T-helper 2 cell (primary cell): ENCODE measurements at places on chromosomes 5 and 9.

- DNase-seq, result no peak
Measured at GRCh38 chr5:135116160-135116561, 82.1 kb upstream of the PITX1 start.

DNA sequence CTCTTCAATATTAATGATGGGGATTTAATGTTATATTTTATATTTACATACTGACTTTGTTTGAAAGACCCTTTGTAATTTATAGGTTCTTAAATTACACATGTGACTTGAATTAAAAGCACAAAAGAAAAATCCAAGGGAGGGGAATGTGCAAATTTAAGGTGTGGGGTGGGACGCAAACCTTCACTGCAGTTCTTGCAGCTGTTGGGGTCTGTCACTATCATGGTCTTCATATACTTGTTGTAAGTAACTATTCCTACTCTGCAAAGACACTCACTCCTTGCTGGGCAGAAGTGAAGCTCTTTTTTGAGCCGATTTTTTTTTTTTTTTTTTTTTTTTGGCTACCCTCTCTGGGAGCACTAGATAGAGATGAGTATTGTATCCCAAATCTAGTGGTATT lies 505.3 kb downstream of the ARHGEF28 start:
- DNase-seq, result no peak

- DNase-seq, result no peak
Measured at GRCh38 chr9:96044401-96044800, 168.9 kb downstream of the ERCC6L2 start.

GRCh38 chr5:96330530-96331140 lies 102.4 kb downstream of the PCSK1 start:
- no peak for DNase-seq

- DNase-seq, result no peak
Measured at GRCh38 chr9:38233343-38233742, 159.2 kb upstream of the ALDH1B1 start.

DNA sequence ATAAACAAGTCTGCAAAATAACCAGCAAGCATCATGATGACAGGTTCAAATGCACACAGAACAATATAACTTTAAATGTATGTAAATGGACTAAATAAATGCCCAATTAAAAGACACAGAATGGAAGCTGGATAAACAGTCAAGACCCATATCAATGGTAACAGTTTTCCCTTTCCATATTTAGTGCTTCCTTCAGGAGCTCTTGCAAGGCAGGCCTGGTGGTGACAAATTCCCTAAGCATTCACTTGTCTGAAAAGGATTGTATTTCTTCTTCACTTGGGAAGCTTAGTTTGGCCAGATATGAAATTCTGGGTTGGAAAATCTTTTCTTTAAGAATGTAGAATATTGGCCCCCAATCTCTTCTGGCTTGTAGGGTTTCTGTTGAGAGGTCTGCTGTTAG lies 120.2 kb upstream of the RASA1 start:
- DNase-seq, result no peak

GRCh38 chr5:113054899-113055298 lies 78.3 kb downstream of the DCP2 start:
- DNase-seq, result no peak

- DNase-seq, result no peak
Measured at GRCh38 chr5:38117784-38118479, 140.4 kb upstream of the EGFLAM start.

DNA sequence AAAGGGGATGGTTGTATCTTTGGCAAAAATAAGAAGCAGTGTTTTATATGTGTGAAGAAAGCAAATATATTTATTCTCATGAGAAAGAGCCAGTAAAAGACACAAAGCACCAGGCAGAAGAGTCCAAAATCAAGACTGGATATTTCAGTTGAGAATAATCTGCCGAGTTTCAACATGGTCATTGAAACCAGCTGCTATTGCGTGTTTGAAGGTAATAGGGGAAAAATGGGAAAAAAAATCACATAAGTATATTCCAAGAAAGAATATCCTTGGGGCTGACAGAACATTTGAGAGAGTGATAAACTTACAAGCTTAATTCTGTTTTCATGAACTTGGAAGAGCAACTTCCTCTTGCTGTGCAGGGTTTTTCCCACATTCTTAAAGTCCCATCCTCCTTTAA lies 79.9 kb downstream of the ISOC1 start:
- DNase-seq, result no peak

DNA sequence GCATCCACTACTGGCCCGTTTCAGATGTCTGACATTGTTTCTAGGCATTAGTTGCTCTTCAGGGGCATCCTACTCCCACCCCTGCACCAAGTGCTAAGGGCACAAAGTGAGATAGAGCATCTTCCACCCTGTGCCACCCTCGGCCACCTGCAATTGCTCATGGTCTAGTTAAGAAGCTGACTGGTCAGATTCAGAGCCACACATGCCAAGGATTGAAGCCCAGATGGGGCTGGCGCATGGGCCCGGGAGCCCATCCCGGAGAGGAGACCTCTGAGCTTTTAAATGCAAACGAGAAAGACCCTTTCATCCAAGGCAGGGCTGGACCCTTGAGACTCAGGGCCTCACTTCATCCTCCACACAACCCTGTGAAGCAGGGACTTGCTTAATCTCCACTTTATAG lies 28.5 kb downstream of the HRH2 start:
- no peak for DNase-seq

GRCh38 chr9:124600407-124600806 lies 93.2 kb upstream of the NR5A1 start:
- DNase-seq, result no peak

DNA sequence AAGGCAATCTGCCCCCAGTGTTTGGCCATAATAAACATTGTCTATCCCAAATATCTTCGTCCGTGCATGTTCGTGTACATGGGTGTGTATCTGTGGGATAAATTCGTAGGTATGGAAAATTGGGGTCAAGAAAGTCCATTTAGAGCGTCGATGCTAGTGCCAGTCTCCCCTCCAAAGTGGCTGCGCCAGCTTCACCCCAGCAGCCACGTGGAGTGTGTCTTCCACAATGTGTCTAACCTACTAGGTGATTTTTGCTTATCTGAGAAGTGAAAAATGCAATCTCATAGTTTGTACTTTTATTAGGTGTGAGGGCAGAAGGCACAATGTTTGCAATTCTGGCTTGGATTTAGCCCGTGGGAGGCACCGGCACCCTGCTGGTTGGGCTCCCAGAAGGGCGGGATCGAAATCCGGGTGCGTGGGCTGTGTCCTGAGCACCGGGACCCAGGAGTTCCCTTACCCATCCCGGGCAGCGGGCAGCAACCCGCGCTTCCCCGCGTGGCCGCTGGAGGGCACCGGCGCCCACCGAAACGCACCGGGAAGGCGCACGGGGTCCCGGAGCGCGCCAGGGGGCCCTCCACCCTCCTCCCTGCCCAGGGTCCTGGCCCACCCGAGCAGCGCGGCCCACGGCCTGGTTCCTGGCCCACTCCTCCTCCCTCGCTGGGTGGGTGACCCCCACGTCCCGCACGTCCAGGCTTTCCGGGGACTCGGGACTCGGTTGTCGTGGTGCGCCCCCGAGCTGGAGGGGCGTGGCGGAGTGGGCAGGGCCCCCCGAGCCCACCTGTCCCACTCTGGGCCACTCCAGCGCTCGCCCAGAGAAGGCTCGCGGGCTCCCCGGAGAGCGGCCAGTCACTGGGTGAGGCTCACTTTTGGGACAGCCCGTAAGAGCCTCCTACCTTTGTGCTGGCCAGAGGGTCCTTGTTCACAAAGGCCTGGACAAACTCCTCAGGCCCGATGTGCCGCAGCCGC lies 55.4 kb upstream of the RNF130 start:
- no peak for DNase-seq

DNA sequence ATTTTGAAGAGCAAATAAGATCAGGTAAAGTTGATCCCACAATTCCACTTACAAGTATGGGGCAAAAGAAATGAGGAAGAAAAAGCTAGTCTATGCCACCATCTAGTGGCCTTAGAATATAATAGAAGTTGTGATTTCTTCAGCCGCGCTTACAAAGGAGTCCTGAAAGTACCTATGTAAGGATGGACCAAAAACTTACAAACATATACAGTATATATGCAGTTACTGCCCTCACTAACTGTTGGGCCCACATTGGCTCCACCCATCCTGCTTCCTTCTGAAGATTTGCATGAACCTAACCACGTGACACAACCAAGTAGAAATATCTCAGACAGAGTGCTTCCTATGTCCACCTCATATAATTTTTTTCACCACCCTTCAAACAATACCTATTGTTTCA lies 11.7 kb upstream of the OR13D1 start:
- DNase-seq, result no peak

GRCh38 chr5:176173647-176174046 lies 64.6 kb upstream of the SIMC1 start:
- DNase-seq, result no peak

DNA sequence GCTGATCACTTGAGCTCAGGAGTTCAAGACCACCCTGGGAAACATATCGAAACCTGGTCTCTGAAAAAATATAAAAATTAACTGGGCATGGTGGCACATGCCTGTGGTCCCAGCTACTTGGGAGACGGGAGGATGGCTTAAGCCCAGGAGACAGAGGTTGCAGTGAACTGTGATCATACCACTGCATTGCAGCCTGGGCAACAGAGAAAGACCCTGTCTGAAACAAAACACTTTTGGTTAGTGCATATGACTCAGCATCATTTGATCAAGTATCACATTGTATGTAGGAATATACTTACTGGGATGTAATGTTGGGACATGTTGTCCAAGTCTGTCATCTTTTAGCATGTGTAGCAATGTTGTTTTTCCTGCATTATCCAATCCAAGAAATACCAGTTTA lies 12.0 kb downstream of the SAR1B start:
- no peak for DNase-seq

GRCh38 chr5:91139572-91140200 lies 243.4 kb downstream of the ARRDC3 start:
- no peak for DNase-seq

DNA sequence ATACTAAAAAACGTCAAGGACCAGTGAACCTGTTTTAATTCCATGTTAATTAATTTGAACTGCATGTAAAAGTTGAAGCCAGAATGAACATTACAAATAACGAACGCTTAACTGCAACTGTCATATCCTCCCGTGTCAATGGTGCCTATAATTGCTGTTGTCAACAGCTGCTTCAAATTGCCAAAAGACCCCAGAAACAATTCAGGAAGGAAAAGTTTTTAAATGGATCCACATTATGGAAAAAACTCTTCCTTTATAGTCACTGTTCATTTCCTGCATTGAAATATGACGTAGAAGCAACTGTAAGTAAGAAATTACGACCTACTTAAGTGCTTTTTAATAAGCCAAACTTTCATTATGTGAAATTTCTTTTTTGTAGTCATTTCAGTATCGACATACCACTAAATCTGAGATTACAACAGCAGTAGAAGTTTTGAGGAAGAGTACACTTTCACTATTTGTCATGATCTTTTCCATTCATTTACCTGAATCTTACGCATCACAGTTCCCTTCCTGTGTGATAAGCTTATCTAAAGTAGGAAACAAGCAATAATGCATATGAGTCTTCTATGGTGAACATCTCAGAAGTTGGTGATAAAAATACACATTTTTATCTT lies 37.8 kb downstream of the MEF2C start:
- DNase-seq, result peak; percentile 82

DNA sequence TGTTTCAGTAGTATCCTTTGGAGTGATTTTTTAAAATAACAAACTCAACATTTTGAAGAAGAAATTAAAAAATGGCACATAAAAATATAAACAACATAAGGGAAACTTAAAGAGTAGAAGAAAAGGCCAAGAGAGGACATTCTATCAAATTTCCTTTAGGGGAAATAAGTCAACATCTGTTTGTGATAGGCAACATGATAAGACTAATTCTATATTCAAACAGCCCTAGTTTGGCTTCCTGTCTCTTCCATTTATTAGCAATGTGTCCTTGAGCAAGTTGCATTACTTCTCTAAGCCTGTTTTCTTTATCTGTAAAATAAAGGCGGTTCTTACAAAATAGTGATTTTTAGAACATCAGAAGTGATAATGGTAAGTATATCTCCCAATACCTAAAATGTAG lies 24.7 kb downstream of the TYRP1 start:
- DNase-seq, result no peak

DNA sequence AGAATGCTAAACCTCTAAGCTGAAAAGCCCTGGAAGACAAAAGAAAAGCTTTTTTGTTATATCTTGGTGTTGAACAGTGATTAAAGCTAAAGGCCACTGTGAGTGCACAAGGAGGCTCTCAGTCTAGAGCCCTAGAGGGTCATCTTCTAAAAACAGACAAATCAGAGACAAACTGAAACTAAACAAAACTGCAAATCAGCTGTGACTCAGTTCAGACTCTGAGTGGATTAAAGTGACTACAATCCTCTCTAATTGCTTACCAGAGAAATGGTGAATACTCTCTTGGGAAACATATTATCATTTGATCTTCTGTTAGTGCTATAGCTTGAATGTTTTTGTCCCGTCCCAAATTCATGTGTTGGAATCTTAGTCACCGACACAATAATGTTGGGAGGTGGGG lies 491.9 kb downstream of the CDH18 start:
- DNase-seq, result no peak

- peak; percentile 41 for DNase-seq
Measured at GRCh38 chr9:126228781-126229444, 97.7 kb upstream of the MVB12B start.

DNA sequence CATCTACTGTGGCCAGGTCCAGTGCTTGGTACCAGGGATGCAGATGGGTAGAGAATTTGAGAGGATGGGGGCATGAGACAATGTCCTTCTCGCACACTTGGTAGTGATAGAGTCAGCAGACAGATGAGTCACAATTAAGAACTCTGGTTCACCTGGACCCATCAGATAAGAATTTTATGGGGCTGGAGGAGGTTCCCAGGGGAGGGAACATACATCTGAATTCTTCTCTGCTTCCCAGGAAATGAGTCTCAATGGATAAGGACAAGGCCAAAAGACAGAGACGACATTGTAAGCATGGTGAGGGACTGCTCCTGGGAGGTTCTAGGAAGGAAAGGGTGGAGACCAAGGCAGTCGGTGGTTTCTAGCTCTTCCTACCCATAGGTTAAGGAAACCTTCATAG lies 5.3 kb downstream of the SLC4A9 start:
- no peak for DNase-seq

DNA sequence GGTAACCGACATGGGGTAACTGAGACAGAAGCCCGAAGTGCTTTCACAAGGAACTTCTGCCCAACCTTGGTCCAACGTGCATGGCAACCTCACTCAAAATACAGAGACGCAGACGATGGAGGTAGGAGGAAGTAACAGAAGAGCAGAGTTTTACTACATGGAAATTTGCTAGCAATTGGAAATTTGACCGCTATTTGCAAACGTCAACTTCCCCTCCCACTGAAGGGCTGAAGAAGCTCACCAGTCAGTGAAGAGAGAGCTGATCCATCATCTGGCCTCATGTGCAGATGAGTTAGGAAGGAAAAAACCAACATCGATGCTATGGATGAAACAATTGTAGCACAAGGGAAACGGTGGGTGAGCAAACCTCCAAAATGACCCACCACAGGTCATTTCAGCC lies 196.7 kb downstream of the RGS3 start:
- DNase-seq, result no peak

- no peak for DNase-seq
Measured at GRCh38 chr9:88791105-88791805, 200.0 kb upstream of the S1PR3 start.

DNA sequence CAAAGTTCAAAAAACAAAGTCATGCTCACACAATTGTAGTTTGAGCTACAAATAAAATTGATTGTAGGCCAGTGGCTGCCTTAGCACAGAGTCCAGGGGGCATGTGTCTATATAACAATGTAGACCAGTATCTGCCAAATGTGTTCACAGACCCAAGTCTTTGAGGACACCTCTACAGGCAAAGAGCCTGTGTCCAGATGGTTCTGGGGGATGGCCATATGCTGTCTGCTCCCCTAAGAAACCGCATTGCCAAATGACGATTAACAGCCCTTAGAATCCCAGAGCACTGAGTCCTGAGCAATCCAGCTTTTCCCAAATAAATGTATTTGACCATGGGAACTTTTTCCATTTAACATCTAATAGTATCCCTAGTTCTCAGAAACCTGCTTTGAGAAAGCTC lies 169.6 kb downstream of the ADCY2 start:
- DNase-seq, result no peak
